ENCODE measurements at places on chromosomes 11 and 22. TPM values are rescaled to one million over a fixed set of nuclear protein-coding genes. Genes with fewer than 3 reads are reported as not detected.
A peak's percentile ranks its signal among the peaks of the same experiment; 100 is the strongest.

DDIAS gene
- total RNA-seq = 15.2 TPM

SUSD2 gene
- total RNA-seq = 1.6 TPM

APOBEC3A gene
- 0.13 TPM for total RNA-seq

FAM180B gene
- total RNA-seq = not detected

THY1 gene
- 0.35 TPM for total RNA-seq

MS4A4A gene
- total RNA-seq = not detected

C11orf97 gene
- total RNA-seq = not detected

- no peak for DNase-seq
These were observed 39.1 kb downstream of the SCUBE2 start for GRCh38 chr11:9052316-9052715.

- no peak for DNase-seq
These were observed 14.0 kb downstream of the CLMP start for GRCh38 chr11:123181075-123181474.

DNA sequence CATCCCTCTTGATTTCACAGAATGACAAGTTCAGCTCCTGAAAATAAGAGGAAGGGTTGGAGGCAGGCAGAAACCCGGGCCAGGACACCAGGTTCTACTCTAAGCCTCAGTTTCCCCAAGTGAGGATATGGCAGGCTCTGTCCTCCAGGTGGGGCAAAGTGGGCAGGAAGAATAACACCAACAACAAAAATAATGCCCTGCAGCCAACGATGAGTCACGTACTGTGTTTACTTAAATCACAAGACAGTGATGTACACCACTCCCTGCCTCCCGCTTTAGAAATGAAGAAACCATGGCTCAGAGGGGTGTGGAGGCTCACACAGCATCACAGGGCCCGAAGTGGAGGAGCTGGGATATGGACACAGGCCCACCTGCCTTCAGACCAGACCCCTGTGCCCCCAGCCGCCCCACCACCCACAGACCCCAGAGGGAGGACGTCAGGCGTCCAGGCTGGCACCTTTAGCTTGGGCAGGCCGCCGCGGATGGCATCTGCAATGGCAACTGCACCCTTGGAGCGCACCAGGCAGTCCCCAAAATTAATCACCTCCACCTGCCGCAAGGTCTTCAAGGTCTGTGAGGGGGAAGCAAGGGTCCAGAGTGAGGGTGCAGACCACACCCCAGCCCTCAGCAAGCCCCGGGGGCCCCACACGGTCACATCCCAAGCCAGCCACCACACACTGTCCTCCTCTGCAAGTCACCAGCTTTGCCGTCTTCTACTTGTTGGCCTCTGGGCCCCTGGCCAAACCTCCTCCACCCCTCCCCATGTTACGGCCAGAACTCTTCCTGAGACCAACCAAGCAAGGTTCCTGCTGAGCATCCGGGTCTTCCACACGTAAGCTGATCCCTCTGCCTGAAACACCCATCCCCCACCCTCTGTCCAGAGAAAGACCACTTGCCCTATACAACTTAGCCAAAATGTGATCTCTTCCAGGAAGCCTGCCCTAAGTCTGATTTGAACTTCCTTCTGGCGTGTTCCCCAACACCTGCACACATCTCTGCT lies 15.8 kb upstream of the CHADL start:
- DNase-seq = no peak

GRCh38 chr11:129412494-129412893 lies 36.8 kb downstream of the BARX2 start:
- no peak for DNase-seq

GRCh38 chr11:10495464-10495786 lies 40.4 kb downstream of the AMPD3 start:
- DNase-seq = no peak

DNA sequence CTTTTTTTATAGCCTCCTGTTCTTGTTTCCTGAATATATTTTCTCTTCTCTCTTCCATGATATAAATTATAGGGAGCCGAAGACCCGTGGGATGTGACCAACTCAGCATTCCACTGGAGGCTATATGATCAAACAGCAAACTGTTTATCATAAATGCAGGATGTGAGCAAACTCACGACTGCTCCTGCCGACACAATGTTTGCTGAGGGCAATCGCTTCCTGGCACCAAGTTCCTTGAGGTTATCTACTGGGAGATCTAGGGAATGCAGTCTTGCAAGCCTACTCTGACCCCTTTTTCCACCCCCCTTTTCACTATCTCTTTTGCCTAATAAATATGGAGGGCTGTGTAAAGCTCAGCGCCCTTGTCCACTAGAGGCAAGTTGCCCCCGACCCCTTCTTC lies 13.5 kb upstream of the PLAAT4 start:
- DNase-seq = no peak

DNA sequence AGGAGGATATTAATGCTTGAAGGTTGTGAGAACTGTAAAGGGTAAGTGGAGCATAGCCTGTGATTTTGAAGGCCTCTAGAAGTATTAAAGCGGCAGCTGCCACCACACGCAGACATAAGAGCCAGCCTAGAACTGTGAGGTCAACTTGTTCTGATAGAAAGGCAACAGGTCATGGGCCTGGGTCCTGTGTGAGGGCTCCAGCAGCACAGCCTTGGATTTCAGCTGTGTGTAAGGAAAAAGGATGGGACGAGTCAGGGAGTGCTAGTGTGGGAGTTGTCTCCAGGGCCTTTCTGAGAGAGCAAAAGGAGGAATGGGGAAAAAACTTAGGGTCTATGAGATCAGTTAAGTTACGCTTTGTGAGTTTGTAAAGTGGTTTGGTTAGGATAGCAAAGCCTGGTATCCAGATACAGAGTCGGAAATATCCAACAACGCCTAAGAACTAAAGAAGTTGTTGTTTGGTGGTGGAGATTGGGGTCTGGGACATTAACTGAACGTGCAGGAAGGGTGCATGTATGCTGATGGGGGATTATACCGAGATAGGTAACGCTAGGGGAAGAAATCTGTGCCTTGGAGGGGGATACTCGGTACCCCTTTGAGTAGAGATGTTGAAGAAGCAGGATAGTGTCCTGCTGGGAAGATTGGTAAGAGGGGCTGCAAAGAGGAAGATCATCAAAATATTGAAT lies 17.4 kb upstream of the ANO1 start:
- no peak for DNase-seq

GRCh38 chr22:50348058-50348457 lies 4.9 kb downstream of the PPP6R2 start:
- no peak for DNase-seq

- DNase-seq = no peak
These were observed 32.1 kb upstream of the PRODH start for GRCh38 chr22:18968011-18968749.

DNA sequence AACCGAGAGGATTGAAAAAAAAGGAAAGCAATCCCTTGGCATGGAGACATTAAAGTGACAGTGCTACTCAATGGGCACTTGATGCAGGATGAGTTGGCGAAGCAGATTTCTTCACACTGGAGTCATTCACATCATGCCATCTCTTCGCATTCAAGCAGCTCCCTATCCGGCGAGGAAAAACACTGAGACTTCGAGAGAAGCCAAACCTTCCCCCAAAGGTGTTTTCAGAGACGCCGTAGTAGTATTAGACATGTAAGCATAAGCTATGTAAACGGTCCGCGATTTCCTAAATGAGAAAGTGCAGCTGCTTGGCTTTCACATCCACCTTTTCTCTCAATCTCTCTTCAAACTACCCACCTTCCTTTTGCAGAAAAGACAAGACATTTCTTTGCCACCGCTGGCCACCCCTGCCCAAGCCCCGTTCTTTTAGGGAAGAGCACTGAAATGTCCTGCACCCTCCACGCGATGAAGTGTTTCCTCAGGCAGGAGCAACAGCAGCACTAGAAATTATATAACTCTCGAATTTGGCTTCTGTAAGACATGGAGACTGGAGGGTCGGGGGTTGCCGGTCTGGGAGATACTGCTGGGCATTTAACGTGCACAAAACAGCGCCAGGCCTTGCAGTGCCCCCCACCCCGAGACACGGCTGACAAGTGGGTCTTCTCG lies at the start of gene DLG2:
Gene DLG2 (minus strand): TSS at position 13 of the 666 bp plus-strand sequence.
- no peak for DNase-seq

- no peak for DNase-seq
These were observed 402.1 kb downstream of the CNTN5 start for GRCh38 chr11:99422581-99423427.

- DNase-seq = no peak
These were observed 16.4 kb upstream of the C11orf96 start for GRCh38 chr11:43925932-43926505.

DNA sequence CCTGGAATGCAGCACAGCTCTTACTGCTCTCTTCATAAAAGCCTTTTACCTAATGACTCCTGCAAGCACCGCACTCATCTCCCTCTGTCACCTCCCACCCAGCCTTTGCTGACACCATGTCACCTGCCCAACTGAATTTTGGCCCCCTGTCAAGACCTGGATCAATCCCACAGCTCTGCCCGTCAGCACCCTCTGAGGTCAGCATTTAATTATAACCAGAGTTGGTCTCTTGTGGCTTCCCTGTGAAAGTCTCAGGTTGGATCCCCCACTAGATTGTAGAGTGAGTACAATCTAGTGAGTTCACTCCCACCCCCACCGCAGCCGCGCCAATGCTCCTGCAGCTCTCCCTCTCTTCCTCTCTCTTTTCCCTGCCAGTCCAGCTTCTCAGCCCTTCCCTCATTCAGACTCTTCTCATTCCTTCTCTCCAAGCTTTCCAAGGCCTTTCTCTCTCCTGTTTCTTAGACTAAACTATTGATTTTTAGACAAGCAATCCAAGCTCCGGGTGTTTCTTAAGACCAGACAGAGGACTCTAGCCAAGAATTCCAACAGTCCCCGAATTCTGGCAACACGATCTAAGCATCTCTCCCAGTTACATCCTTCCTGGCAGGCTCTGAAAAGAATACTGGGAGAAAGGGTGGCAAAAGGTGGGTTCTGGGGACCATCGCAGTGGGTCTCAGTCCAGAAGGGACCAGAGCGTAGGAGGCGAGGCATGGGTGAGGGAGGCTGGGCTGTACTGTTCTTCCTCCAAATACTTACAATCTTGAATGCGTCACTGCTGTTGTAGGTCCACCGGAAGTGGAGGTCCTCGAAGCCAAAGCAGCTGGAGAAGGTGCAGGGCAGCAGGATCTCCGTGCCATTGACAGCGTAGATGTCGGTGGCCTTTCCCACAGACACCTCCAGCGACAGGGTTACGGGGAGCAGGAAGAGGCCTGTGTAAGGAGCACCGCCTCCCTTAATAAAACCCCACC lies 8.0 kb downstream of the SCN4B start:
- DNase-seq = no peak

DNA sequence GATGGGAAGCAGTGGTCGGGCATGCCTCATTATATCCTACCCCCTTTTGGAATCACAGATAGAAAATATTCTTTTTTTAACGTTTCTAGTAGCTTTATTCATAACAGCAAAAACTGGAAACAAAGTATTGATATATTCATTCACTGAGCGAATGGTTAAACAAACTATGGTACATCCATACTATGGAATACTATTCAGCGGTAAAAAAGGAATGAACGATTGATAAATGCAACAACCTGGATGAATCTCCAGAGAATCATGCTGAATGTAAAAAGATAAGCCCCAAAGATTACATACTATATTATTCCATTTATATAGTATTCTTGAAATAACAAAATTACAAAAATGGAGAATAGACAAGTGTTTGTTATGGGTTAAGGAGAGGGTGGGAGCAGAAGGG lies 7.5 kb upstream of the SULT4A1 start:
- no peak for DNase-seq

- DNase-seq = no peak
These were observed 17.2 kb downstream of the POU2AF1 start for GRCh38 chr11:111361874-111362273.

- no peak for DNase-seq
These were observed 2.1 kb upstream of the CCDC81 start for GRCh38 chr11:86372586-86372985.

- no peak for DNase-seq
These were observed 78.6 kb upstream of the TP53AIP1 start for GRCh38 chr11:129021295-129021694.

DNA sequence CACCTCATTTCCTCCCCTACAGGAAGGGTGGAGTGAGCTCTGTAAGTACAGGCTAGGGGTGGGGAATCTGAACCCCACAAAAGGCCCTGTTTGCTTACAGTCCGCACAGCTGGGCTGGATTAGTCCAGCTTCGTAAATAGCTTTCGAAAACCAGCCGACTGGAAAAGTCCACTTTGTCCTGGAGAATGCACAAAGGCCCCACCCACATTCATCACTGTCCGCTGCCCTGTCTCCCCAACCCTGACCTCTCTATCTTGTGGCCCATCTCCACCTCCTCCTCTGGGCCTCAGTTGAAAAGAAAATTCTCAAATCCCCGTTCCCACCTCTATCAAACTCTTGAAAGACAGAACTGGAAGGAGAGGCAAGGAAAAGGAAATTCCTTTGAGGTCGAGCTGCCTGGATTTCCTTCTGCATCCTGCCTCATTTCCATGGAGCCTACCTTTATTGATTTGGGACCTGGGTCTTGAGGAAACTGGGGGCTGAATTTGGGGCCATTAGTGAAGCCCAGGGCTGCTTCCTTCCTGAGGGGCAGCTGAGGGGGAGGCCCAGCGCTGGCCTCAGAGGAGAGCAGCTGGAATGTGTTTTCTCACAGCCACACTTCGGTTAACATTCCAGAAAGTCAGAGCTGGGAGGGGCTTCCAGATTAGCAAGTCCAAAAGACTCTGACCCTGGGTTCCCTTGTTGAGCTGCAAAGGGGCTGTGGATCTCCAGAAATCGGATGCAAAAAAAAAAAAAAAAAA lies 147.6 kb downstream of the FBXO7 start:
- DNase-seq = no peak

- DNase-seq = no peak
These were observed 14.0 kb upstream of the ARHGAP8 start for GRCh38 chr22:44738347-44738715.

DNA sequence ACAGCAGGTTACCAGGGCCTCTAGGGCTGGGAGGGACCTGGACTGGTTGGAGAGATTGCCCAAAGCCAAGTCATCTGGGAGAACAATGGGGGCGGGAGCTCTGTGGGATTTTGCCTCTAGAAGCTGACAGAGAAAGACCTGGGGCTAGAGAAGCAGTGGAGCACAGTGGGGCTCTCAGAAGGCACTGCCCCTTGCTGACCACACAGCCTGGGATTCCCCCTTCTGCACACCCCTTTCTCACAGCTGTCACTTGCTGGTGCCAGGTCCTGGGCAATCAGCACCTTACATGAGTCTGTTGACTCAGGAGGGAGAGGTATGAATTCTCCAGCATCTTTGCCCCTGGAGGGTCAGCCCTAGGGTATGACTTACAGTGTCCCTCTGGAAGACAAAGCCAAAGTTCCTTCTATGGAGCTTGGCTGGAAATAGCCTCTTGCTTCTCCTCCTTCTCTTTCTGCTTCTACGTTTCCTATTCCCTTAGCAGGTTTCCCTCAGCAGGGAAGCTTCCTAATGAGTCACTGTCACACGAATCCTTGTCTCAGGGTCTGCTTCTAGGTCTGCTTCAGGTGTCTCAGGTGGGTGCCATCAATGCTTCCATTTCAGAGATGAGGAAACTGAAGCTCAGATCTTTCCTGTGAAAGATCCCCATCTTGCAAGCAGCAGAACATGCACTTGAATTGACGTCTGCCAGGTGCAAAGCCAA lies 27.0 kb downstream of the GDPD5 start:
- no peak for DNase-seq

GRCh38 chr22:38230108-38230825 lies 28.5 kb downstream of the MAFF start:
- DNase-seq = peak; percentile 32
